ENCODE measurements at places on chromosomes 1 and 21. TPM values are rescaled to one million over a fixed set of nuclear protein-coding genes. Genes with fewer than 3 reads are reported as not detected.

The ZBED6 gene
- 8.1 TPM for total RNA-seq

The CYP4A22 gene
- not detected for total RNA-seq

The SYT2 gene
- total RNA-seq: 4.6 TPM

The TESK2 gene
- total RNA-seq: 0.92 TPM

The GCSAML gene
- 0.69 TPM for total RNA-seq

The PMVK gene
- total RNA-seq: 15.7 TPM

The RGS18 gene
- 1.8 TPM for total RNA-seq

The SLC5A9 gene
- total RNA-seq: 0.46 TPM

The CD84 gene
- total RNA-seq: 4.4 TPM

The ZNF695 gene
- 6.0 TPM for total RNA-seq

The ARHGAP30 gene
- 1.6 TPM for total RNA-seq

The ZSWIM5 gene
- 22.1 TPM for total RNA-seq

The LIPI gene
- not detected for total RNA-seq

The NBPF4 gene
- total RNA-seq: 0.46 TPM

The ZNF684 gene
- 7.4 TPM for total RNA-seq

The TMEM82 gene
- not detected for total RNA-seq

The HMCN1 gene
- 4.4 TPM for total RNA-seq

The EPRS1 gene
- total RNA-seq: 158 TPM

The CRYAA gene
- not detected for total RNA-seq

The NPHP4 gene
- total RNA-seq: 14.5 TPM

The S100A5 gene
- not detected for total RNA-seq

The KCNQ4 gene
- total RNA-seq: 1.4 TPM

The NEGR1 gene
- total RNA-seq: 149 TPM

The LCE2C gene
- total RNA-seq: not detected

The RNF220 gene
- total RNA-seq: 66.7 TPM

The LCE6A gene
- not detected for total RNA-seq

The RHCE gene
- 1.4 TPM for total RNA-seq
